ENCODE measurements at places on chromosomes 5 and 9.

DNA sequence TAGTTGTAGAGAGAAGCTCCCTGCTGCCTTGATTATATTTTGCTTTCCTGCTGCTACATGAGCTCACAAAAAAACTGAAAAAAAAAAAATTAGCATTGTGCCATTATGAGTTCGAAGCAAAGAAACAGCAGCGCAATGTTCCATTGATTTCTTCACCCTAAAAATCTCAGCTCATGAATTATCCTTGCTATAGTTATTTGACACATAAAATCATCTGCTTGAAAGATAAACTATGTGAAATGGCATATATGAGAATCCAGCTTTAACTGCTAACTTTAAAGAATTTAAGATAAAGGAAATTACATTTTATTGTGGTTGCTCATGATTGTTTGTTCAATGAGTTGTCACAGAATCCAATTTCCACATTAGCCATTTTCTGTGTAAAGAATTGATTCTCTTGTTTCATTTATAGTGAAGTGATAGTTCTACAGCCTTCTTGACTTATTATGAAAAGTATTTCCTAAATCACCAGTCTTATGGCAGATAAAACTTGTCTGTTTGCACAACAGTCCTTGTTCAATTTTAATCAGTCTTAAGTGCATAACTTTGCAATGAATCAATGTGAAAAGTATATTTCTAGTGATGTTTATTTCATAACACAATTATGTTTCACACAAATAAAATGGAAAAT, 1275.0 kb upstream of the CDH9 start:
- no peak for DNase-seq

DNA sequence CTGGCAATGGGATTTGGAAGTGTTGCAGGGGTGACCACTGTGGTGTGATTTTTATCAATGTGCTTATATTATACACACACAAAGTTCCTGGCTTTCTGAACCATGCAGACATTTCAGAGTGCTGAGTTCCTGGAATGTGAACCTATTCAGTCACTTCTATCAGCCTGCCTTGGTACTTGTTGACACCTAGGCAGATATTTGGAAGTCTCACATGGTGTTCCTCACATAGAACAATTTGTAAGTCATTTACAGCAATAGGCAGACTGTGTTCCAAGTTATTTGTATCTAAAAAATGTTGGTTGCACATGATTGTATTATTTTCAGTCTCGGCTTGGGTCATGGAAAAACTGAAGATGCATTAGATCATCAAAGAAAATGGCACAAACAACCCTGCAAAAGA, 182.2 kb downstream of the SREK1 start:
- no peak for DNase-seq

- no peak for DNase-seq
These were observed 69.3 kb downstream of the SLC1A1 start for GRCh38 chr9:4559261-4560182.

DNA sequence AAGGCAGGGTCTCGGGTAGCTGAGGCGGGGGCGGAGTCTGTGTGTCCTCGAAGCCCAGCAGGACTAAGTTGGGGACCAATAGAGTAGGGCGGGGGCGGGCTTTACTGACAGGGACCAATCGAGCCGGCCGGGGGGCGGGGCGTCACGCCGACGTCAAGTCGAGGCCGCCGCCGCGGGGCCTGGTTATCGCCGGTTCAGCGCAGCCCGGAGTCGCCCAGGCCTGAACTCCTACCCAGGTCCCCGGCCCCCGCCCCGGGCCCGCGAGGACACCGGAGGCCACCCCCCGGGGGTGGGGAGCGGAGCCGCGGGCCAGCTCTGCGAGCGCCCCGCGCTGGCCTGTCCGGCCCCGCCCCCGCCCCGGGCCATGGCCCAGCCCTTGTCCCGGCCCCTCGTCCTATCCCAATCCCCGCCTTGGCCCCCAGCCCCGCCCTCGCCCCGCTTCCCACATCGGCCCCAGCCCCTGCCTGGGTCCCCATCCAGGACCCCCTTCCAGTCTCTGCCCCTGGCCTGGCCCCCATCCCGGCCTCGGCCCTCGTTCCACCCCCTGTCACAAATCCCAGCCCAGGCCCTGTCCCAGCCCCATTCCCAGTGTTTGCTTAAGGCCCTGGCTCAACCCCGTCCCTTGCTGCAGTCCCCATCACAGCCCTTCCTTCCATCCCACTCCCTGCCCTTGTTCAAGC, at the start of gene TMEM8B:
TMEM8B (plus strand) TSS at position 145 of the 680 bp plus-strand sequence; CDS start at position 365, 220 bp downstream.
- peak; percentile 79 for DNase-seq

- DNase-seq: no peak
These were observed 32.7 kb downstream of the GAPT start for GRCh38 chr5:58523956-58524355.
